Bronchial epithelial cell (primary cell): ENCODE measurements at places on chromosomes 13 and 19. TPM values are rescaled to one million over a fixed set of nuclear protein-coding genes. Genes with fewer than 3 reads are reported as not detected.

STOML3 gene
- total RNA-seq, result not detected in 2 replicates

GRCh38 chr13:49540552-49540951, 44.8 kb downstream of the PHF11 start:
- no peak for DNase-seq

DNA sequence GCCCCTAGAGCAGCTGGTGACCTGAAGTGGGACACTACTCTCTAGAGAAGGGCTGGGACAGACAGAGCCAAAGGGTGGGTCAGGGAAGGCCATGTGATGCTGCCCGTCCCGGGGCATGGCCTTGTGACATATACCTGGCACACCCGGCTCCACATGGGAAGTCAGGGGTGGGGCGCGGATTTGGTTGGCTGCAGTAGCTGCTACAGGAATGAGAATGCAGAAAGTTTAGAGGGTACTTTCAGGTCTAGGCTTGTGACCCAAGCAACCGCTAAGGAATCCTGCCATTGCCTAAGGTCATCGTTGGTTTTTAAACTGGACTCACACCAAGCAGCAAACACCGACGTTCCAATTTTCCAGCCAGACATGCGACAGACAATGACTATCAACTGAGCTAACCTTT, 25.9 kb downstream of the RCBTB2 start:
- peak; percentile 40 for DNase-seq

- DNase-seq, result no peak
Measured at GRCh38 chr19:5844456-5845433, 5.2 kb upstream of the FUT6 start.

- no peak for DNase-seq
Measured at GRCh38 chr19:41297628-41298347, 12.2 kb upstream of the CCDC97 start.

DNA sequence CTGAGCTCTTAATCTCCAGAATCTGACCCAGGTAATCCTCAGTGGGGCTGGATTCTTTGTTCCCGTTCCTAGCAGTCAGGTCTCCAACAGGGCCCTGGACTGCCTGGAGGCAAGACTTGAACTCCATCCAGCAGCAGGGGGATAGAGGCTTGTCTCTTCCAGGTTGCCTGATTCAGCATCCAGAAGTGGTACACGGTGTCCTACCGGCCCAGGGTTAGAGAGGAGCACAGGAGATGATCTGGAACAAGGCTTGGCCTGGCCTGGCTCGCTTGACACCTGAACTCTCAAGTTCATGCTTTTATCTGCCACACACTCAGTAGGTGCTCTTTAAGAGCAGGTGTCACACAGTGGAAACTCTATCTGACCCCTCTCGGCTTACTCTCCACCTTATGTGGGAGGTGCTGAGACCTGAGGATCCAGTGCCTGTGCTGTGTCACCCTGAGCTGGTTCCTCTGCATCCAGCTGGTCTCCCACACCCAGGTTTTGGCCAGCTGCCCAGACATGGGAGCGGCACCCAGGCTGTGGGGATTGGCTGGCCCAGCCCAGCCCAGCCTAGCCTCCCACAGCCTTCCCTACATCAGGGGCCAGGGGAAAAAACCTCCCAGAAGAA, at the start of gene CYP4F3:
Gene CYP4F3 (plus strand): TSS at position 604 of the 610 bp plus-strand sequence. CDS start 519 bp downstream, outside the sequence.
- DNase-seq, result peak; percentile 79

GRCh38 chr13:19661561-19661960, 28.1 kb downstream of the MPHOSPH8 start:
- no peak for DNase-seq
